ENCODE measurements at places on chromosomes 4 and X.

GRCh38 chrX:22922961-22923360 lies 76.8 kb upstream of the DDX53 start:
- peak; percentile 92 for DNase-seq

- DNase-seq = no peak
Observed at GRCh38 chr4:66974665-66975064, 570.6 kb downstream of the CENPC start.

DNA sequence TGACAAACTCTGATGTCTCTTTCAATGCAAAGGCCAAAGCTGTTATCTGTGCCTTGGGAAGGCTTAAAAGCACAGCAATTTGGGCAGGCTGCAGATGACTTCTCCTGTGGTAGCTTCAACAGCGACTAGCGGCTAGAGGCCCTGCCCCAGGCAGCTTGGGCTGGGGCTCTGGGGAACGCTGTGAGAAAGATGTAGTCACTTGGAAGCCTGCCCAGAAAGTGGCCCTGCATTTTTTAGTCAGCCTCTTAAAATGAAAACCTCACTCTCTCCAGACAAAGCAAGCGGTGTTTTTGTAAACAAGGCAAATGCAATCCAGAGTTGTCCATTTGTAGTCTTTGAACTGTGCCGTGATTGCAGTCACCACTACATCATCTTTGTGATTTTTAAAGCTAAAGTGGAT lies 27.5 kb downstream of the PCYT1B start:
- peak; percentile 74 for DNase-seq

DNA sequence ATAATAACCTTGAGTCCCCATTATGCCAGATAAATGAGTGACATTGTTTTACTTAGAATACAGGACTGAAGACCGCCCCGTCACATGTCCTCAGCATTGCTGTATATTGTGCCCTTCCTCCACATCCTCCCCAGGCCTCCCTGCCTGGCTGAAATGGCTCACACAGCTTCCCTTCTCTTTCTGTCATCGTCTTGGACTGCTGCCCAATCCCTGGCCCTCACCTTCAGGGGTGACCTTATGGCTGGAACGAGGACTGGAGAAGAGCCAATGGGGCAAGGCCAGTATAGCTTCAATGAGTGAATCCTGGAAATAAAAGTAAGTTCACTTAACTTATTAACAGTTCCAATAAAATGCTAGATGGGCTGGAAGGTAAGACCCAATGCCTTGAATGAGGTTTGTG lies 2.7 kb downstream of the KCNE5 start:
- DNase-seq = no peak

DNA sequence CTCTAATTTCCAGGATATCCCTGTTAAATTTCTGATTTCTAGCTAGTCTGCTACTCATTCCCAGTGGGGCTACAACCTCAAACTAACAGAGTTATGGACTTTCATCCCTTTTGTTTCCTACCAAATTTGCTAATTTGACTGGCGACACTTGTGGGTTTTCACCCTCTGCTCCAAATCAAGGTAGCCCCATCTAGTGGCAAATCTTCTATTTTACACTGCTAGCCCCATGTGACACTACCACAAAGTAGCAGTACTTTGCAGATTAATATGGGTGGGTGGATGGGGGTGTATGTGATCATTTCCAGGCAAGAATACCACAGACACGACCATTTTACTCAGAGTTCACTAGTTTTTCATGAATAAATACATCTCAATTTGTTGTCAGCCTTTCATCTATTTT lies 150.3 kb downstream of the MSL3 start:
- DNase-seq = peak; percentile 10

DNA sequence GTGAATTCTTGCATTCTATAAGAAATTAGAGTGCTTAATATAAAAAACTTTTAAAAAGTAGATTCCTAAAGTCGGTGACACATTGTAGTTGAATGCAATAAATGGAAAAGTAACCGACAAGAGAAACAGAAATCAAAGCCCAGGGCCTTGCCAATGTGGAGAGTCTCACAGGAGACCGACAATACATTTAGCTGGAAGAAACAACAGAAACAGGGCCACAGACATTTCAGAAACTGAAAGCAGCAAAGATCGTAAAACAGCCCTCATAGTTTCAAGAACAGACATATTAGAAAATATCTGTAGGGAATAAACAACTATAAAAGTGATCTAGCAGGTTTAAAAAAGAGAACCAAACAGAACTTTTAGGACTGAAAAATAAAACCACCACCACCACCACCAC lies 49.5 kb downstream of the STAP1 start:
- DNase-seq = no peak

DNA sequence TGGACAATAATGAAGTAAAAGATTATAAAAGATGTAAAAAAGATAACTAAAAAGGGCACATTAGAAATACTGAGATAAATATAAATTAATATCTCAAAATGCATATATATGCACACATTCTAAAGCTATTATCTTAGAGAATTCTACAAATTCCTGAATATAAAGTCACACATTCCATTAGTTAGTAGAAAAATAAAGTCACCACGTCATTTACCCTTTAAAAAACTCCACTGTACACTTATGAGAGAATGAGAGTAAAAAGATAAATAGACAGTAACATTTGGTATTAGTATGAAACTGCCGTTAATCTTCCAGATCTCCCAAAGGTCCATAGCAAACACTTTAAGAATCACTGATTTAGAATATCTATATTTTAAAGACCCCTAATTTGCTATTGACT lies 67.2 kb upstream of the IL15 start:
- DNase-seq = no peak

DNA sequence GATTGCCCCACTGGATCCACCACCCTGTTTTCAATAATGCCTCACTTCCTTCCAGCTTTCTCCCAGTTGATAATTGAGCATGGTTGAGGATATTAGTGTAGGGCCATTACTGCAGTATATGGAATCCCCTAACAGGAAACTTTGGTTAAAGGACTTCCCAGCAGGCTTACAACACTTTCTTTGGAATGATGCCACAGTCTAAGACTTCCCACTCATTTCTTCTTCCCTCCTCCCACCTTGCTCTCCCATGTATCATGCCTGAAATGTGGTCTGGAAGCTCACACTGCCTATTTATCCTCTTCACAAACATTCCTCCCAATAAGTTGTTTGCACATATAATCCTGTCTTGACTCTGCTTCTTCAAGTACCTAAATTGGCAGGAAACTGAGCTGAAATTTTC lies 863.3 kb downstream of the CENPC start:
- peak; percentile 66 for DNase-seq

GRCh38 chr4:82865592-82865991 lies 25.4 kb downstream of the SEC31A start:
- DNase-seq = peak; percentile 95

GRCh38 chr4:5921981-5922380 lies 29.1 kb upstream of the CRMP1 start:
- no peak for DNase-seq

GRCh38 chr4:122525865-122526264 lies 69.3 kb upstream of the IL2 start:
- DNase-seq = peak; percentile 55

- peak; percentile 82 for DNase-seq
Observed at GRCh38 chrX:47523297-47523696, 37.7 kb upstream of the ARAF start.

GRCh38 chr4:151604238-151604637 lies 156.6 kb downstream of the GATB start:
- DNase-seq = peak; percentile 42

GRCh38 chr4:113292371-113293042 lies 243.1 kb downstream of the ANK2 start:
- peak; percentile 8 for DNase-seq

DNA sequence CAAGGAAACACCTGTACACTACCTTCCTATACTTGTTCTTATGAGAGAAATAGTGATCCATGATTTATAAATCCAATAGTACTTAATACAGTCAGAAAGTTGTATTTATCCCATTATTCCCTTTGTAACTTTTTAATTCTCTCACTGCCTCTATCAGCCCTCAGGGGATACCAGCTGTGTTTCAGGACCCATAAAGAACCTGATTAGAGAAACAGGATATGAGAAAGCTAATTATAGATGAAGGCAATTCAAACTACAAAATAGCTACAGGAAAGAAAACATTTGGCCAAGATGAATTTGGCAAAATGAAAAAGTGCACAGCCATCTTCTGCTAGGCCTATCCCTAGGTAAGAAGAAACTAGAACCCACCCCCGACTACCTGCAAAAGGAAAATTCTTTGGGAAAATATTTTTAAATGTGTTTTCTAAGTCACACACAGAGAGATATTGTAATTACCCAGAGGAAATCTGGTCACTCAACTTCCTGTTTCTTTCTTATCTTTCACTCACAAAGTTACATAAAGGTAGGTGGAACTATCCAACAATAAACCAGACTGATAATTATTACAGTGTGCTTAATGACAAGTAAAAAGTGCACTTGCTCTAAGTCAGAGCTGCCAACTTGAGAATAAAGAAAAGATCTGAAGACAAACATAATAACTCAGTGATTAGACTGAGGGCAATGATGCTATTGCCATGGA lies 836.5 kb upstream of the HTR2C start:
- no peak for DNase-seq

DNA sequence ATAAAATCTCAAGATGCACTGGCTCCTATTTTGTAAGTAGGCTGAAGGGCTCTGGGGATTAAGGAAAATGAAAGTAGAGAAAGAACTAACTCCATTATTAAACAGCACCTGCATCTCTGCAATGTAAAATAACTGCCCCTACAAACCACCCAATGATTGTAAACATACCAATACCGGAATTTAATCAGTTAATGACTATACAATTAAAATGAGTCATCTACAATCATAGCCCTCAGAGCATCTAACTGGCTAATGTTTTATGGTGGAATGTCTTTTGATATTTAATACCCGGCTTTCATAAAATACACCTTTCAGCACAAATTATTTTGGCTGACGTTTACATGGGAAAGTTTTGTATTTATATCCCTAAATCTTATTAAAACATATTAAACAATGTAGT lies 142.3 kb downstream of the PAPSS1 start:
- DNase-seq = no peak

- DNase-seq = peak; percentile 46
Observed at GRCh38 chrX:42098900-42099299, 175.5 kb upstream of the CASK start.

GRCh38 chr4:142248946-142249345 lies 597.2 kb downstream of the INPP4B start:
- DNase-seq = peak; percentile 25

DNA sequence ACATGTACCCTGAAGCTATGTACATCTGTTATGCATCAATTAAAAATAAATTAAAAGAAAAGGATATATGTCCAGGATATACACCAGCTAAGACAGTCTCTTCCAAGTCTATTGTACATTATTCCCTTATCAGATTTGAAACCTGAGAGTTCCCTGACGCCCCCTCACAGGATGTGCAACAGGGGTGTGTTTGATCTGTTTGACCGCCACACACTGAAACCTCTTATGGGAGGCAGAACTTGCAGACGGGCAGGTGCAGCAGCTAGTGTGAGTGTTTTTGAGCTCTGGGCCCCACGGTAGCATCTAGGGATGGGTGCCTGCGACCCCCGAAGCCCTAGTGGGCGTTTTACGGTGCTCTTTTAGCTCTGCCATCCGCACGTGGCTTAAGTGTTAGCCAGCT lies 4.7 kb downstream of the XG start:
- no peak for DNase-seq

GRCh38 chr4:38733663-38734062 lies 49.1 kb downstream of the TLR10 start:
- DNase-seq = no peak

GRCh38 chrX:149129767-149130166 lies 375.3 kb downstream of the IDS start:
- DNase-seq = no peak

DNA sequence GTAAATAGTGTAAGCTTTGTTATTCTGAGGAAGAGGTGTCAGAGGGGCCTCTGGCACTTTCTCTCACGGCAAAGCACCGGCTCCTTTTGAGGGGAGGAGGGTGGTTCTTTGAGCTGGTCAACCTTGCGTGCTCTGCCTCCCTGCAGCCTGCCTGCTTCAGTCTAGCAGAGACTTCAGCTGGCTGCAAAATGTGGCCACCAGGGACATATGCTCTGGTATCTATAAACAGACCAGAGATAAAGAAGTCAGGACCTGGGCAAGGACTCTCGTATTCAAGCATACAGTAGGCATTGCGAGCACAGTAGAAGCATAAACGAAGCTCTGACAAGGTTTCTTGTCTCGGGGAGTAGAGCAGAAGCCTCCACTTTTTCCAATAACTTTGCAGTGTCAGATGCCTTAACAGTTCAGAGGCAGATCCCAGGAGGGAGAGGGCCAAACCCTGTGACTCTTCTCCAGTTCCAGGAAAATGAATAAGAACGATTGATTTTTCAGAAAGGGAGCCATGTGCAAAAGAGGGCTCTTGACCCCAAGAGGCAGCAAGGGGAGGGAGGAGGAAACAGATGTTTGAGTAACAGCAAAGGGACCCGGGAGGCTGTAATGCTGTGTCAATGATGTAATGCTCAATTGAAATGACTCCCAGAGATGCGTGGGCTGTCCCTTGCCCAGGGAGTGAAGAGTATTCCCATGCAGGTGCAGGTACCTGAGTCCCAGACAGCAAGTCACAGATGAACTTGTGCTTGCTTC lies 57.9 kb upstream of the TEX13D start:
- DNase-seq = no peak

- peak; percentile 19 for DNase-seq
Observed at GRCh38 chrX:12867685-12868084, 813 bp downstream of the TLR7 start.

Data from cardiac muscle cell (in vitro differentiated cells and primary cell).